ENCODE measurements at places on chromosomes 2 and 18. TPM values are rescaled to one million over a fixed set of nuclear protein-coding genes. Genes with fewer than 3 reads are reported as not detected.

SPR gene
- 27.0 TPM for total RNA-seq

DNA sequence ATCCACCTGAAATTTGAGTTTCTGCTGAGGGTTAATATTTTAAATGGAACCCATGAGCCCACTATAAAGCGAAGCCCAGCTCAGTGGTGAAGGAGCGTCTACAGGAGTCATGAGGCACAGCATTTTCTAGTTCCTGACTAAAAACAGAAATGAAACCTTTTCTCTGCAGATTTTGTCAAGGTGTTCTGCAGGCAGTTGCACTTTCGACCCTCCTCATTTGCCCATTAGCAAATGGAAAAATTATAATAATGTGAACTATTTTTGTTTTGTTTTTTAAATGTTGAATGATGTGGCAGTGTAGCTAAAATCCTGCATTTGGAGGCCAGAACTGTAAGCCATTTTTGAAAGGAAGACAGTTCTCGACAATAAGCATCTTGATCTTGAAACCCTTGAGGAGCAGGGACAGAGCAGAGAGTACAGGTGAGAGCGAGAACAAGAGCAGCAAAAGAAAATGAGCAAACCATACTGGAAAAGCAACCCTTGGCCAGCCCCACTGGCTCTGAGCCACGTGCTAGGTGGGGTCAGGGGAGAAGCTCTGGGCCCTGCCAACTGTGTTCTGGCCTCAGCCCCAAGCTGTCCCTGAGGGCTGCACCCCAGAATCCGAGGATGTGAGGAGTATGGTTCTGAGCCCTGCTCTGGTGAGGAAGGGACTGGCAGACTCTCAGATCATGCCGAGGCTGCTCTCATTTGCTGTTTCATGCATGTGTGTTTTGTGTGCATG, 26.4 kb upstream of the COPS8 start:
- no peak for DNase-seq

DNA sequence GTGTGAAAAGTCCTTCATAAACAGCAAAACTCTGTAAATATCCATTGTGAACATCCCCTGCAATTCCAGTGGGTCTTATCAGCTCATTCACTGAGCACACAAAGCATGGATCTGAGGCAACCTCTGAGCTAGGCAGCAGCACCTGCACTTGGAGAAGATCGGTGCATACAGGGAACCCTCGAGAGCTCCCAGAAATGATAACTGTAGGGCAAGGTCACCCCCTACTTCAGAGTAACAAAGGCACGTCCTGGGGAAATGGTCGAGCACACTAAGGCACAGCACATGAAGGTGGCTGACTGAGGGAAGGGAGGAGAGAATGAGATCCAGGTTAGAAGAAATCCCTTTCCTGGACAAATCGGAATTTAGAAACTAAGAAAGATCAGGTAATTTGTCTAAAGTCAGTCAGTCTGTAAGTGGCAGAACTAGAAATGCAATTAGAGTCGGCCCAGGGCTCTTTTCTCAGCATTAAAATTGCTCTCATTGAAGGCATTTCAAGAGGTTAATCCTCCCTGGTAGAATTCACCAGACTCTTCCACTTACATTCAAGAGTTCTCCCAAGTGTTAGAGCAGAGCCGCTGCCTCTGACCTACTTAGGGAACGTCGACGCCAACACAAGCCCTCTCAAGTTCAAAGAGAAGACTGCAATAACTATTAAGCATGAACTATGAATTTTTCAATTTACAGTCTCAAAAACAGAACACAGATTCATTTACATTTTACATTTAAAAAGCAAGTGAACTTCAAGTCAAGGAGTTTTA, 45.9 kb downstream of the PXDN start:
- no peak for DNase-seq

DNA sequence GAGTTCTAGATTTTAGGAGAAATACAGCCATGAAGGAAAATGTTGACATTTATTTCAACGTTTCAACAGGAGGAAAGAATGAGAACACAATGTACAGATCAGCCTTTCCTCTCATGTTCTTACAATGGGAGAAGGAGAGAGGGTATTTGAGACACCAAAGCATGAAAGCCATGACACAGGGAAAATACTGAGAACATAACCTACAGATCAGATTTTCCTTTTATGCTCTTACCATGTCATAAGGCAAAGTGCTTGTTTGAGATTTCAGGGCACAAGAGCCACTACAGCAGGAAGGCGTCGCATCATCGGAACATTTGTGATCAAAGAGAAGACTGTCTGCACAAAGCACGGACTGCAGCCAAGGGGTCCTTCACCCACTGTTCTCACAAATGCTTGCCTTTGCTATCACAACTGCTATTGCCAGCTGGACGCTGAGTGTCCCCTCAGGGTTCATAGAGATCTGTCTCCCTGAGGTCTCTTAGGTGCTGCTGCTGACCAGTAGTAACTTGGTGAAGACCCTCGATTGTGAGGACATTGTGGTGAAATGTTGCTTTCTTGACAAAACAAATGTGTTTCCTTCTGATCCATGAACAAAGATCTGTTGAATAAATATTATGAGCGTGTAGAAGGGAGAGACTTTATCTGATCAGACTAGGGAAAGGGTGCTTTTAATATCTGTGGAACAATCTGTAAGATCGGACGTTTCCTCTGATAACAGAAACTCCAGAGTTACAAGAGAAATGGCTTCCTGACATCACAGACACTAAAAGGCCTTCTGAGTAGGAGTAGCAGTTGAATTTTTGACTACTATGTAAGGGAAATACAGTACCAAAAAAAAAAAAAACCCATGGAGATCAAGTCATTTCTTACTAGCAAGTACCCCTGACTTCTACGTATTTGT, 6.4 kb upstream of the IL1RL1 start:
- DNase-seq, result no peak
